ENCODE measurements at places on chromosomes 1 and 21.

DNA sequence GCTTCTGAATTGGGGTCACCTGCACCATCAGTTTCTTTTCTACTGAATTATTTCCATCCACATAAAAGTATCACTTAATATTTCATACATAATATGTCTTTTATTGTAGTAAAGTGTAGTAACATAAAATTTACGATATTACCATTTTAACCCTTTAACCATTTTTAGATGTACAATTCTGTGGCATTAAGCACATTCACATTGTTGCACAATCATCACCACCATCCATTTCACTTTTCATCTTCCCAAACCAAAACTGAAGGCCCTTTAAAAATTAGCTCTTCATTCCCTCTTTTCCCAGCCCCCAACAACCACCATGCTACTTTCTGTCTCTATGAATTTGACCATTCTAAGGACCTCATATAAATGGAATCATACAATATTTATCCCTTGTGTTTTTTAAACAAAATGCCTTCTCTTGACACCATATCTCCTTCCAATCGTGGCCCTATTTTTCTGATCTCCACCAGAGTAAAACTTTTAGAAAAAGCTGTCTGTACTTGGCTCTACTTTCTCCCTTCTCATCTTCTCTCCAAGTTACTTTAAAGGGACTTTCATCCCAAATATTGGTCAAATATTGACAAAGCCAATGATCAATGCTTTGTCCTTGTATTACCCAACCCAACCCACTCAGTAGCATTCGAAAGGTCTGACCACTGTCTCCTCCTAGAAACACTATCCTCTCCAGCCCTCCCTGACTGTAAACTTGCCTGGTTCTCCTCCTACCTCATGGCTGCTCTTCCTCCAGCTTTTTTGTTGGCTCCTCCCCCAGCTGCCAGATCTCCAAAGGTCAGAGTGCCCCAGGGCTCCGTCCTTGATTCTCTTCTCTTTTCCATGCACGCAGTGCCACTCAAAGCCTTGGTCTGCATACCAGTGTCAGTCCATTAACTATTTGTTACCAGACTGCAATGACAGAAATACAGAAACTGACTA, 44.7 kb downstream of the SLC30A10 start:
- no peak for DNase-seq

DNA sequence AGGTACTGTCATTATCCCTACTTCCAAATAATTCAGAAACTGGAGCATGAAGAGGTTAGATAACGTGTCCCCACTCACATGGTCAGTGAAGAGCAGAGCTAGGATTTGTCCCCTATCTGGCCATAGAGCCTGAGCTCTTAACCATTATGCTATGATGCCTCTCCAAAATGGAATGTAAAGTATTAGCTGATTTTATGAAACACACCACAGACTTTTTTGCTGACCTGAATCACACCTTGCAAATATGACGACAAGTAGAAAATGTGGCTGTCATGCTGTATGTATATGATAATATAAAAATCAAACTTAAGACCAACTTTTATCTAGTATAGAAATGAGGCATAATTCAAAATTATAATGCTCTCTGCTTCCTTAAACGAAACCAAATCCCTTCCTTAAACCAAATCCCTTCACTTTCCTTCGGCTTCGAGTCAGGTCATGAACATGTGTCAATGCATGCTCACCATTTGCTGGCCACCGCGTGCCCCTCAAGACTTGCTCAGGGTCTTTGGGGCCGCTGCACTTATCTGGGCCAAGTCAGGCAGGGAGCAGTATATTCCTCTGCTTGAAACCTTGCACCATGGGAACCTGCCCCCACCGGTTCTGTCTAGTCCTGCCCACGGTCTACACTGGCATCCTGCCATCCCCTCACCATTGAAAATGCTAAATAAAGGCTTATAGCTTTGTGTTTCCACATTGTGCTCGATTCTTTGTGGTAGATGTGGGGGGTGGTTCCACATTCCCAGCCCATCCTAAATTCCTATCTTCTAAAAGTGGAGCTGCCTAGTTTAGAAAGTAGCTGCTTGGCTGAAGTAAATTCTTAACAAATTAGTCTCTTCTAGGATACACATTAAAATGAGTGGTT, 1.6 kb upstream of the TMCC2 start:
- no peak for DNase-seq

DNA sequence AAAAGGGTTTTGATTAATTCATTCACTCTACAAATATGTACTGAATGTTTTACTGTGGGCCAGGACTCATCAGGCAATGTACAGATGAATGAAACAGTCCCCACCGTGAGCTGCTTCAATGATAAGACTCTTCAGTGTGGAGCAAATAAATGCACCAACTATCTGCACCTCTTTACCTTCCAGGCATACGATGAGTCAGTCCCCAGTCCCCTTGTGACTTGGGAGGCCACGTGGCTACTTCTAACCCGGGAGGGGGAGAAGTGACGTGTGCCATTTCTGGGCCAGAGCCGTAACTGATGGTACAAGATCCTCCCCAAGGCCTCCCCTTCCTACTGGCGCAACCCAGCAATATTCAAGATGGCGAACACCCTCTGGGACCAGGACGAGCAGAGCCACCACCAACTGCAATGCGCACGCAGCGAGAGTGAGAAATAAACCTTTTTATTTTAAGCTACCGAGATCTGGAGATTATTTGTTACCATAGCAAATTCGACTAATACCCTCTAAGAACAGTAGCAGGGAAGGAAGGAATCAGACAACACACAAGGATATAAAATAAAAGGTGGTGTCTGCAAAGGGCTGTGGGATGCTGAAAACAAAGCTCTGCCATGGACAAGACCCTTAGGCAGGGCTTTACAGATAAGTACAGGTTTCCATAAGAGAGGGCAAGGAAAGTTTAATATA, 74.5 kb downstream of the NPHP4 start:
- no peak for DNase-seq

DNA sequence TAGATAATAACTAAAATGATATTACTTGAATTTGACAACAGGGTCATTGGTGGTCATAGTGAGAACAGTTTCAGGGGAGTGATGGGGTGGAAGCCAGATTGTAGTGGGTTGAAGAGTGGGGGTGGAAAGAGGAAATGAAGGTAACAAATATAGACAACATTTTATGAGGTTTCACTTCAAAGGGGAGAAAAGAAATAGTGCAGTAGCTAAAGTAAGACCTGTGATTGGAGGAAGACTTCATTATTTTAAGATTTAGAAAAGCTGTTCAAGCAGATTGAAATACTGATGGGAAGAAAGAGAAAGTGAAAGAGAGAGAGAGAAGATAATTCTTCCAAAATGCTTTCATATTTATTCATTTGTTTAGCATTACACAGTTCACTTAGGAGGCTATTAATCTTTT, 52.0 kb upstream of the KCNA3 start:
- no peak for DNase-seq

- no peak for DNase-seq
Measured at GRCh38 chr1:233919786-233920185, 15.3 kb downstream of the SLC35F3 start.

DNA sequence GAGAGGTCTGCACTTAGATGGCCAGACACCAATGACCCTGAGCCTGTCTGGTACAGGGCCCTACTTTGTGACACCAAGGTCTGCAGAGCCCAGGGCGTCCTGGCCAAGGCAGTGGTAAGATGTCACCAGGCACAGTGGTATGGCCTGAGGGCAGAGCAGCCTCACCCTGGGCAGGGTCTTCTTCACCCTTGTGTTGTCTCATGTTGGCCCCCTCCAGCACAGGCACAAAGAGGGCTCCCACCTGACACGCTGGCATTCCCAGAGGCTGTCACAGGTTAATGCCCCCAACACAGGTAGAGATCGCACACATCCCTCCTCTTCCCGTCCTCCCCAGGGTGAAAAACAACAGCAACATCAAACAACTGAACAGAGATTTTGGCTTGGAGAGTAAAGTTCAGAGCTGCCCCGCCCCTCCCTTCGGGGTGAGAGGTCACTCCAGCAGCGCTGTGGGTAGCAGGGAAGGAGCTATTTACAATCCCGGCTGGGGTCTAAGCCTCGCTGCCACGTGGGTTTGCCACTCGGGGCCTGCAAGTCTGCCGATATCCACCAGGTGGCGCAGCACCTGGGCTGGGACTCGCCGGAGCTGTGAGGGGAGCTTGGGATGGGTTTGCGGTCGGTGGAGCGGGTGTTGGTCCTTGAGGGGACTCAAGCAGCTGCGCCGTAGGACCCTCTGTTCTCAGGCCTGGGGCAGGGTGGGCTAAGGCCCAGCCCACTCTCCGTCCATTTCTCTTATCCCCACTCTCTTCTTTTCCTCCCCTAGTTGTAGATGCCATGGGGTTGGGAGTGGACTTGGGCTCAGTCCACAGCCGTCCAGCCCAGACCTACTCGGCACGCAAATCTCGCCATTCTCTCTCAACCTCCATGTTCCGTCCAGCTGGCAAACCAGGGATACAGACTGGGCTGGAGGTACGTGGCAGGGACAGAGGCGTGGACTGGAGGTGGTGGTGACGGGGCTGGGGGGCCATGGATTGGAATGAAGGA, 12.7 kb downstream of the EFNA3 start:
- DNase-seq: no peak

DNA sequence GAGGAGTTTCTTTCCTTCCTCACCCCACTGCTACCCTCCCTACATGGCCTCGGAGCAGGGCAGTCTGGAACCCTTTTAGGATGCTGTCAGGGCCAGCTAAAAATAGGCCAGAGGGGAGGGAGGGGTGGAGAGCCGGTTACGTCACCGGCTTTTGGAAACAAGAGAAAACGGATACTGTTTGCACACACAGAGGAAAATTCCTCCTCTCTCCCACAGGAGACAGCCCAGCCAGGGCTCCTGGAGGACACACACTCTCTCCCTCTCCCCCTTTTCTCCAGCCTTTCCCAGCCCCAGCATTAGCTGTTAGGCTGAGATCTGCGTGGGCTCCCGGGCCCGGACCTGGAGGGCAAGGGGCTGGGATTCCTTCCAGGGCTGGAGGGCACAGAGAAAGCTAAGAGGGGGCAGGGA, 20.0 kb upstream of the ALDH4A1 start:
- DNase-seq: no peak

GRCh38 chr1:12039164-12039525, 19.8 kb downstream of the MIIP start:
- no peak for DNase-seq

DNA sequence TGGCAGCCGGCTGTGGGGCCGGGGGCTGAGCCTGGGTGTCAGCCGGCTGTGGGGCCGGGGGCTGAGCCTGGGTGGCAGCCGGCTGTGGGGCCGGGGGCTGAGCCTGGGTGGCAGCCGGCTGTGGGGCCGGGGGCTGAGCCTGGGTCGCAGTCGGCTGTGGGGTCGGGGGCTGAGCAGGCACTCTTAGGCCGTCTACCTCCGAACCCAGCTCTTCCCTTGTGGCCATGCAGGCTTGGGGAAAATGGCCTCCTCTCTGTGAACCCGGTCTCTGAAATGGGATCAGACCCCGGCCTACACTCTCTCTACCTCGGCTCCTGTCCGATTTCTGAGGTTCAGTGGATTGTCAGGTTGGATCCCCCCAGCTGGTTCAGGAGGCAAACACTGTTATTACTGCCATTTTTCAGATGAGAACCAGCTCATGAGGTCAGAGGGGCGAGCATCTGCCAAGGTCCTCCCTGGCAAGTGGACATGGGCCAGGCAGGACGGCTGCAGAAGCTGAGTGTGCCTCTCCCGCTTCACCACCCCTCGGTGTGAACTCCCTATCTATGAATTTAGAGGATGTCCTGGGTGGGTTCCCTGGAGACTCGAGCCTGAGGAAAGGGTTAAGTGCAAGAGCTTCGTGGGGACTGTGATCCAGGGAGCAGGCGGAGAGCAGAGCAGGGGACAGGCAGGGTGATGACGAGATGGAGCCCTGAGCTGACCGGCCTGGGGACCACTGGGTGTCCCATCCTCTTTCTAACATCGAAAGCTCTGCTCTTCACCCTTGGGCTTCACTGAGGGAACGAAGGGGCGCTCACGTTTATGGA, 10.9 kb upstream of the COL18A1 start:
- no peak for DNase-seq

- DNase-seq: no peak
Measured at GRCh38 chr21:28867401-28867800, 125.3 kb downstream of the LTN1 start.

GRCh38 chr21:37767984-37768383, 148.3 kb downstream of the KCNJ6 start:
- DNase-seq: no peak

DNA sequence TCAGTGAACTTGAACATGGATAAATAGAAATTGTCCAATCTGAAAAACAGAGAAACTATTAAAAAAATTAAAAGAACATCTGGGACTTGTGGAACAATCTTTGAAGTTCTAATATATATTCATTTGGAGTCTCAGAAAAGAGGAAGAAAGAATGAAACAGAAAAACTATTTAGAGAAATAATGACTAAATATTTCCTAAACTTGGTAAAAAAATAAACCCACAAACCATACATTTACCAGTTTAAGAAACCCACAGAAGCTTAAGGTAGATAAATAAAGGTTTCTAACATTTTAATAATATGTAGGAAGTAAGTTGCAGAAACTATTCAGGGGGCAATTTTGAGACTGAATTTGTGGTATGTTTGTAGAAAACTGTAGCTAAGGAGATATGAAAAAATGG, 437.8 kb downstream of the PTBP2 start:
- DNase-seq: no peak

DNA sequence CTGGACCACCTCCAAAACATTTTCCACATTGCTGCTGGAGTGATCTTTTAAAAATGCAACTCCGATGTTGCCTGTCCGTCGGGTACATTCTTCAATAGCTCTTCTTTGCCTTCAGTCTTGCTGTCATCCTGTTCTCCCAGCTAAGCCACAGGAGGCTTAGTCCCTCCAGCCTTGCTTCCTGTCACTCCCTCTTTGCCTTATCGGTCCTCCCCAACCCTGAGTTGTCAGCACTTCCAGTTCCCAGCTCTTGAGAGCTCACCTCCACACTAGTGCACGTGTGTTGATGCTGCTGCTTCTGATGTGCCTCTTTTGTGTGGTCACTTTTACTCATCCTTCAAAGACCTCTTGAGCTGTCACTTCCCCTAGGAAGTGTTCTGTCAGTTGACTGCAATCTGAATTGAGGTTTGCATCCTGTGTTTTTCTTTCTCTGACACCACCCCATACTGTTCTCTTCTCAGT, 15.3 kb downstream of the UCK2 start:
- DNase-seq: no peak

DNA sequence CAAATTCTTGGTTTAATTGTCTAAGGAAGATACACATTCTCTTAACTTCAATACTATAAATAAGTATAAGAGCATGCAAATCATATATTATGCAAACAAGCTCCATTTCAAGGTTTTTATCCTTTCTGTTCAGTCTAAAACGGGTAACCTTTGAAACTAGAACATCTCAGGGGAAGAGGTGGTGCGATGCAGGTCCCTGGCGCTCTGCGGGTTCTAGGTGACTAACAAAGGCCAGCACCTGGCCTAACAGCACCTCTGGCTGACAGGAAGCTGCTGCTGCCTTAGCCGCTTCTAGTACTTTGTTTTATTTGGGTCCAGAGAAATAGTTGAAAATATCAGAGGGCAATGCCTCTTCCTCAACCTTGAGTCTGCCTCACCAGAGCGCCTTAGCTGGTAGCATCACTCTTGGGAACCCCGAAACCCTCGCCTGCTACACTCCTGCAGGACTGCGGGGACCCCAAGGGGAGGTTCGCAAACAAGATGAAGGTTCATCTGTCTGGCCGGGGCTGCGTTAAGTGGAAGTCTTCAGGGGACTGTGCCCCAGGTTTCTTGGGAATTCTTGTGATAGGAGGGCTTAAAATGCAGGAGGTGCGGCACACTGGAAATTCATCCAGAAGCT, 45.5 kb downstream of the PRDM15 start:
- no peak for DNase-seq

Measured in spinal cord (tissue), 10 donors.